GM19239 (cell line): ENCODE measurements at places on chromosomes 16 and 17.

- DNase-seq: no peak
Observed at GRCh38 chr16:19613834-19614233, 58.3 kb downstream of the VPS35L start.

GRCh38 chr16:24853830-24854229, 8.1 kb downstream of the SLC5A11 start:
- DNase-seq: no peak

GRCh38 chr16:78473031-78473699, 373.7 kb downstream of the WWOX start:
- DNase-seq: no peak

DNA sequence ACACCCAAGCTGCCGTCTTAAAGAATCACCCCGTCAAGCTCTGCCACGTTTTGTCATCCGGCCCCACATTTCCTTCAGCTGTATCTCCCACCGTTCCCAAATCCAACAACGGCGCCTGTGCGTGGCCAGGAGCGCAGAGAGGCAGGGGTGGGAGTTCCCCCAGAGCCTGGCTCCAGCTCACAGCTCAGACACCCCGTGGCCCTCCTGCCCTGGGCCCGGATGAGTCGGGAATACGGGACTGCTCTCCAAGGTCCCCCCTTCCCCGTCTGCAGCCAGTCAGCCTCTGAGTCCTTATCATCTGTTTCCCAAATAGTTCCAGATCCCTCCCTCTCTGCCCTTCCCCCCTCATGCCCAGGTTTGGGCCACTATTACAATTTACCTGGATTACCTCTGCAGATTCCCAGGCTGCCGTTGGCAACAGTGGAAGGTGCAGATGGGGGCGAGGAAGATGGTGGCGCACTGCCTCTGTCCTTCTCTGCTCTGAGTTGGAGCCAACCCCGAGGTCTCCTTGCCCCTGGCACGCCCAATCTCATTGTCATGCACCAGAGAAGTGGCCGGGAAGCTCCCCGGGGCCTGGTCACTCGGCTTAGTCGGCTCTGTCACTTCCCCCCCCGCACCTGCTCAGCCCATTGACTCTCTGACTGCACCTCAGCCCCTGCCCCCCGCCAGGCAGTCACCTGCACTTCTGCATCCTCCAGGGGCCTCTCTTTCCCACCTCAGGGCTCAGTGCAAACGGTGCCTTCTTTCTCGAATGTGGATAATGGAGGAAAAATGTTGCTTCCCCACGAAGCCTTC, 18.3 kb upstream of the RPTOR start:
- DNase-seq: no peak

- DNase-seq: no peak
Observed at GRCh38 chr17:40346765-40347158, 17.8 kb downstream of the GJD3 start.

DNA sequence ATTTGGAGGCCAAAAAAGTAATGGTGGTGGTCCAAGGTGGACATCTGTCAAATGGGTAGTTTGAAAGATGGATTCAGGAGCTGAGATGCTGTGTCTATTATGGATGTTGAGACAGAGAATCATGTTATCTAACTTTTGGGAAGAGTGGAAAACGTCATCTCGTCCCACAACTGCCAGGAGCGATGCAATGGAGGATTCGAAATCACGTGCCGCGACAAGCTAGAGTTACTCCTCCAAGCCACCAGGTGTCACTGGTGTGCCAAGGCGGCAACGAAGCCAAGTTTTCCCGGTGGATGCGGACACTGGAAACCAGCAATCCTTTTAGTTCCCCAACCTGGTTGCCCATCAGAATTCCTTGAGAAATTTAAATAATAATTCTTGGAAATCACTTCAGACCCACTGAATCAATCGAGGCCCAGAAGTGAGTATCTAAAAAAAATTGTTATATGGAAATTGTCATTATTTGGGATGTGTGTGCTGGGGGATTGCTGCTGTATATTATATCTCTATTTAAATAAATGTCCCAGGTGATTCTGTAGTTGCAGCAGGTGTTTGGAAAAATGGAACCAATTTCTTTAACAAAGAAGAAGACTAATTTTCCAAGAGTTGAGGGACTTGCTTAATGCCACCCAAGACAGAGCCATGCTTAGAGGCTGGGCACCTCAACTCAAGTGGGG, 206.1 kb downstream of the HAPSTR1 start:
- no peak for DNase-seq

- DNase-seq: peak; percentile 54
Observed at GRCh38 chr17:82648742-82649331, 593 bp upstream of the WDR45B start.

DNA sequence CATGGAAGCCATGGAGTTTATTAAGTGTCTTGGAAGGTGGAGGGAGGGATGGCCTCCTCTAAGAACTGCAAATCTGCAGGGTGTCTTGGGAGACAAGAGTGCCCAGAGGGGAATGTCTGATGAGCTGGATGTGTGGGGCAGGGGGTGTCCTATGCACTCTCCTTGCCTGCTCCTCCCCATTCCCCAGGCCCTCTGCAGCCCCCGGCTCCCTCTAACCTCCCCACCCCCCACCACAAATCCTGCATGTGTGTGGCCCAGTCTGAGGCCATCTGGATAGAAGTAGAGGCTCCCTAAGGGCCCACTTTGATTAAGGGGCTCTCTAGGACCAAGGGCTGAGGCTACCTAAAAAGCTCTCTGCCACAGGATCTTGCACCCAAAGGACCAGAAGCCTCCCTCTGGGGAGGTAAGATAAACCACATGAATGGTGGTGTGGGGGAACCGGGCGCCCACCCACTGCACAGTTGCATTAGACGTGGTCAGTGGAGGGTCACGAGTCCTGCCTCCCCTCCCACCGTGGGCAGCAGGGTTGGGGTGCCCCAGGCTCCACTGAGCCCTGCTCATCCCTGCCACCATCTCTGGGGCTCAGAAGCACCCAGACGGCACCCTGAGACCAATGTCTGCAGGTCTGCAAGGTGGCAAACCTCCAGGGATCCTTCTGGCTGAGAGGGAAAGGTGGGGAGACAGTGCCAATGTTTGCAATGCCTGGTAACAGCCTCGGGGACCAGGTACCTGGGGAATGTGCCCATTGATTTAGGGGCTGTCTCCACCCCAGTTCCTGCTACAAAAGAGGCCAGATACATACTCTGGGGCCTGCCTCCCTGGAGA, 618 bp downstream of the AANAT start:
- no peak for DNase-seq

DNA sequence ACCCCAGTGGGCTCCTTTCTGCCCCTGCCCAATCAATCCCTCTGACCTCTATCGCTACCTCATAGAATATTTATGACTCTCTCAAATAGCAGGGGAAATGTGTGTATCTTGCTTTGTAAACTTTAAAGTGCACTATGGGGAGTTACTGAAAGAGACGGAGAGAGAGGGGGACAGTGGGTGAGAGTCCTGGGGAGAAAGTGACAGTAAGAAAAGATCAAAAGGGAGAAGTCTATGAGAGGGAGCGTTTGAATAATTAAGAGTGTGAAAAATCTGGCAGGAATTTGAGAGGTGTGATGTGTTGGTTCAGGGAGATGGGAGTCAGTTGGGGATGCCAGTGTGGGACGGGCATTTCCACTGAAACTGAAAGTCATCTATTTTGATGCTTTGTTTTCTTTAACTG, 32.6 kb downstream of the USP43 start:
- no peak for DNase-seq

- no peak for DNase-seq
Observed at GRCh38 chr17:57675427-57676387, 69.4 kb downstream of the CCDC182 start.

GRCh38 chr17:7440834-7441195, 1.5 kb downstream of the FGF11 start:
- no peak for DNase-seq

DNA sequence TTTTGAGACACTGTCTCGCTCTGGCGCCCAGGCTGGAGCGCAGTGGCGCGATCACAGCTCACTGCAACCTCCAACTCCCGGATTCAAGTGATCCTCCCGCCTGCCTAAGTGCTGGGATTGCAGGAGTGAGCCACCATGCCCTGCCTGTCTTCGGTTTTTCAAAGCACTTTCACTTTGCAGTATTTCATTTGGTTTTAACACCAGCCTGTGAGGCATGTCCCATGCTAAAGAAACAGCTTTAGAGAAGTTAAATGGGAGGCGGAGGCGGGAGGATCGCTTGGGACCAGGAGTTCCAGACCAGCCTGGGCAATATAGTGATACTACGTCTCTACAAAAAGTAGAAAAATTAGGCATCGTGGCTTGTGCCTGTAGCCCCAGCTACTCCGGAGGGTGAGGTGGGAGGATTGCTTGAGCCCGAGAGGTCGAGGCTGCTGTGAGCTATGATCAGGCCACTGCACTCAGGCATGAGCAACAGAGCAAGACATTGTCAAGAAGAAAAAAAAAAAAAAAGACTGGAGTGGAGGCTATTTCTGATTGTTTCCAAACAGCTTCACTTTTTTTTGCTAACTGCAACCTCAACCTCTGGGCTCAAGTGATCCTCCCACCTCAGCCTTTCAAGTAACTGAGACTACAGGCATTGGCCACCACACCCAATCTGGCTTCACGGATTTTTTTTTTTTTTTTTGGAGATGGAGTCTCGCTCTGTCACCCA, 1.3 kb downstream of the METTL23 start:
- DNase-seq: no peak

DNA sequence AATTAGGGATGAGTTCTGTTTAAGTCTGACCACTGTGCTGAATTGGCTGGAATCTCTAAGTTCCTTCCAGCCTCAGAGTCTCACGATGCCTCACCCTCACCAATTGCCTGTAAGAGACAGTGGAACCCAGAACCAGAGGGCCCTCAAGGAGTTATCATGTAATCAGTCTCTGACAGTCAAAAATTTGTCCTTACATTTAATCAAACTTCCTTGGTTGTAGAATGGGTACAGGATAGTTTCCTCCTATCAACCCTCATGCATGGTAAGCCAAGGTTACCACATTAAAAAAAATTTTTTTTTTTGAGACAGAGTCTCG, 83.2 kb downstream of the CDK5R1 start:
- no peak for DNase-seq

DNA sequence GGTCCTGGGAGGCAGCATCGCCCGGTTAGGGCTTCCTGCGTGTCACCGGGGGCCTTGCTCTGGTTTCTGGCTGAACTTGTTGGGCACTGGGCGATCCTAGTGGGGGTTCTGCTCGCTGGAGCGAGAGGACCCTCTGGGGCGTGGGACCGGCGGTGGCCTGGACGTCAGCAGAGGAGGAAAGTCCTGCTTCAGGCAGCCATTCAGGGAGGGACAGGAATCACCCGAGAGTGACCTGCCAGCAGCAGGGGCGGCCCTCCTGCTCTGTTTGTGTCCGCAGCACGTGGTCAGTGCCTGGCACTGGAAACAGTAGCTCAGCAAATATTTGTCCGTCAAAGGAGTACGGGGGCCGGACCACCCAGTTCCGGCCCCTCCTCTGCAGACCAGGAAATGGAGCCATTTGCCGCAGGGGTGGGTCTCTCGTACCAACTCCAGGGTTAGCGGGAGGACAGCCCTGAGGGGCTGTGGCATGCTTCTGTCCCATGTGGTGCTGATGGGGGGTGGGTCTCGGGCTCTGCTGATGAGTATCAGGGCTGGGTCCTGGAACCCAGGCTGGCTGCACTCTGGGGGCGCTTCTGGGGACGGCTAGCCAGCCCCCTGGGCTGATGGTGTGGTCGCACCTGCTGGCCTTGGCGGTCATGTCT, 48.3 kb downstream of the BAIAP2 start:
- DNase-seq: no peak
